ENCODE measurements at places on chromosomes 16 and 17.

GRCh38 chr17:81060416-81060815 is 25.5 kb downstream of the BAIAP2 start:
- no peaks in the 10 kb centered on the region for H3K27me3 ChIP-seq
- H3K4me3 ChIP-seq = no peak overlapping the region
- DNase-seq = no peak

- no peak overlapping the region for H3K4me3 ChIP-seq
- H3K4me1 ChIP-seq = peaks cover 44% of the 10 kb centered on the region
- H3K27ac ChIP-seq = peak overlapping the region; percentile 78
- H3K36me3 ChIP-seq = no peaks in the 10 kb centered on the region
- DNase-seq = peak; percentile 47
Observed at GRCh38 chr16:68760671-68761275, 23.7 kb downstream of the CDH1 start.

DNA sequence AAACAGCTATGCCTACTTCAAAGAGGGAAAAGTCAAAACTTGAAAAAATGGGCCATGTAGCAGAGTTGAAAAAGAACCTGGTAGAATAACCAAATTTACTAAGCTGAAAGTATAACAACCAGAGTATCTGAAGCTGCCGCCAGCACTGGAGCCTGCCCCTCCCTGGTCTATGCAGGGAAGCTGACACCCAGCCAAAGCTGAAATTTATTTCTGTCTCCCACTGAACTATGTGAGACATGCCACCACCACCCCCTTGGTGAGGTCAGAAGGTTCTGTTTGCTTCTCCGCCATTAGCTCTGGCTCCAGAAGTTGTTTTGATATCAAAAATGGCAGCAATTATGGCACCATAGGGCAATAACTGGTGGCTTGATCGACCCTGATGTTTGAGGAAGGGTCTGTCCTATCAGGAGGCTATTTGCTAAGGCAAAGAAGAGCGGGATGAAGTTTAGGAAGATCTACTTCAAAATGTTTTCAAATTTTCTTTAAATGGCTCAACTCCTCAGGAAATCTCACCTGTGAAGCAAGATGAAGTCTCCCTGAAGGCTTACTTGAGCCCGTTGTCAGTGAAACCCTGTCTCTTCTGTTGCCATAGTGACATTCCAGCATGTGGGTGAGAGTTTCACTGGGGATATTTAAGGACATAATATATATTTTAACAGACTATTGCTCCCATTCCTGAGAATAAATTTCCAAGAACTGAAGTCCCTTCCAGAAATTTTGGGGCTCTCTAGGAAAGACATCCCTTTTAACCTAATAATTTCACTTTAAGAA is 122.0 kb downstream of the COPRS start:
- H3K36me3 ChIP-seq = no peaks in the 10 kb centered on the region
- H3K4me3 ChIP-seq = no peak overlapping the region
- DNase-seq = no peak

GRCh38 chr17:48113201-48113676 is 5.7 kb downstream of the SNX11 start:
- H3K4me1 ChIP-seq = peaks cover 56% of the 10 kb centered on the region
- peaks cover 51% of the 10 kb centered on the region for H3K36me3 ChIP-seq
- peak overlapping the region; percentile 95 for H3K27ac ChIP-seq
- H3K27me3 ChIP-seq = no peaks in the 10 kb centered on the region
- H3K4me3 ChIP-seq = peak overlapping the region; percentile 73

DNA sequence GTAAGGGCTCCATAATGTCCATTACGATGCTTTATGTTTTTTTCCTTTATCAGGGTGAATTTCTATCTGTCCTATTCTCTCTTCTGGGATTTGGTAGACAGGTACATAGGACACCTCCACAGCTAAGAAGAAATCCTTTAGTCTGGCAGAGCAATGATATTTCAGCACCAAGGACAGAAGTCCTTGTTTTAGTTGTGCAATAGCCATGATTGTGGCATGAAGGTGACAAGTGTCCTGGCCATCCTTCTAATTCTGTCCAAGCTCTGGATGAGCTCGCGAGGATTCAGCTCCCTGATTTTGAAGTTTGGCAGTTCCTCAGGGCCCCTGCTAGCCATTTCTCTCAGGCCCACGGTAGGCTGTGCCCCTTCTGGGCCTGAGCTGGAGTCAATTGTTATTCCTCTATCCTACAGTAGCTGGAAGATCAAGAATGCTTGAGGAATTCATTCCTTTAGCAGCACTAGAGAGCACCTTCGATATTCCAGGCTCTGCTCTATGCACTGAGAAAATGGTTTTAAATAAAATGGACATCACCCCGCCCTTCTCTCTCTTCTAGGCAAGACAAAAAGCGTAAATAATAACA is 320.8 kb downstream of the XYLT1 start:
- H3K27ac ChIP-seq = no peak overlapping the region
- no peak overlapping the region for H3K4me3 ChIP-seq
- DNase-seq = no peak
- H3K27me3 ChIP-seq = no peaks in the 10 kb centered on the region

- peak overlapping the region; percentile 32 for H3K4me3 ChIP-seq
- no peaks in the 10 kb centered on the region for H3K36me3 ChIP-seq
- no peak for DNase-seq
- H3K4me1 ChIP-seq = peaks cover 30% of the 10 kb centered on the region
- H3K27ac ChIP-seq = peak overlapping the region; percentile 76
Observed at GRCh38 chr17:30208214-30208613, 27.3 kb downstream of the SLC6A4 start.

DNA sequence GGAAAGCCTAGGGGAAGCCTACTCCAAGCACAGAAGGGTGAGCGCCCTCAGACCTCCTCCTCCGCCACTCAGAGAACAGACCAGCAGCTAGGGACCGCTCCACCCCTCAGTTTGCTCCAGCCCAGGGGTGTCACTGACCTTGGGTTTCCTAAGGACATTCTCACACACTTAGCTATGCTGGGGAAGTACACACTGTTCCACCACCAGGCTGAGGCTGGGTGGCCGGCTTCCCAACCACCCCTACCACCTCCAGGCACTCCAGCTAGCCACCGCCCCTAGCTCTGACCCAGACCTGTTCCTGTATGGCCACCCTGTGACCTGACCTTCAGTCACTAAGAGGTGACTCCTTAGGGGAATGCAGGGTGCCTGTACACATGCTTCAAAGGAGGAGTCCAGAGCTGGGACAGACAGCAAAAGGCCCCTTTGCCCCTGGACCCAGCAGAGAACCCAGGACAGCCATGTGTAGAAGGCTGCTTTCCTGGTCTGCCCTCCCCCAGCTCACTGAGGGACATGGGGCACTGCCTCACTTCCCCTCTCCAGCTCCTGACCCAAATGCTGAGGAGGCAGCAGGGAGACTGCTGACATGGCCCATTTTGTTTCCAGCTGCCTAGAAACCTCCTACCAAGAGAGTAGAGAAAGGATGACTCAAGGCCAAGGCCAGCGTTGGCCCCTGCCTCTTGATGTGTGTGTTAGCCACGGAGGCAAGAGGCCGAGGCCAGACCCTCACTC is 6.7 kb downstream of the HSPB9 start:
- H3K4me1 ChIP-seq = peaks cover 41% of the 10 kb centered on the region
- no peak for DNase-seq
- no peaks in the 10 kb centered on the region for H3K27me3 ChIP-seq
- H3K27ac ChIP-seq = peak overlapping the region; percentile 65

DNA sequence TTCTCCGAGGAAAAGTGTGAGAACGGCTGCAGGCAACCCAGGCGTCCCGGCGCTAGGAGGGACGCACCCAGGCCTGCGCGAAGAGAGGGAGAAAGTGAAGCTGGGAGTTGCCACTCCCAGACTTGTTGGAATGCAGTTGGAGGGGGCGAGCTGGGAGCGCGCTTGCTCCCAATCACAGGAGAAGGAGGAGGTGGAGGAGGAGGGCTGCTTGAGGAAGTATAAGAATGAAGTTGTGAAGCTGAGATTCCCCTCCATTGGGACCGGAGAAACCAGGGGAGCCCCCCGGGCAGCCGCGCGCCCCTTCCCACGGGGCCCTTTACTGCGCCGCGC is at the start of gene ERBB2:
Gene ERBB2 (plus strand): TSS at position 247 of the 330 bp plus-strand sequence. CDS start 175 bp downstream, outside the sequence.
- H3K36me3 ChIP-seq = peaks cover 21% of the 10 kb centered on the region
- peaks cover 9% of the 10 kb centered on the region for H3K4me1 ChIP-seq
- H3K27ac ChIP-seq = peak within 1 kb of the TSS; percentile 57
- H3K27me3 ChIP-seq = peaks cover 31% of the 10 kb centered on the region
- H3K4me3 ChIP-seq = peak within 1 kb of the TSS; percentile 72

- H3K4me3 ChIP-seq = peak overlapping the region; percentile 64
- DNase-seq = no peak
Observed at GRCh38 chr17:36197387-36197703, 787 bp upstream of the CCL3L1 start.

- no peaks in the 10 kb centered on the region for H3K27me3 ChIP-seq
- H3K4me1 ChIP-seq = peaks cover 74% of the 10 kb centered on the region
- DNase-seq = no peak
- H3K36me3 ChIP-seq = peaks cover 3% of the 10 kb centered on the region
- H3K27ac ChIP-seq = no peak overlapping the region
Observed at GRCh38 chr17:60390186-60390585, 1.7 kb downstream of the USP32 start.

DNA sequence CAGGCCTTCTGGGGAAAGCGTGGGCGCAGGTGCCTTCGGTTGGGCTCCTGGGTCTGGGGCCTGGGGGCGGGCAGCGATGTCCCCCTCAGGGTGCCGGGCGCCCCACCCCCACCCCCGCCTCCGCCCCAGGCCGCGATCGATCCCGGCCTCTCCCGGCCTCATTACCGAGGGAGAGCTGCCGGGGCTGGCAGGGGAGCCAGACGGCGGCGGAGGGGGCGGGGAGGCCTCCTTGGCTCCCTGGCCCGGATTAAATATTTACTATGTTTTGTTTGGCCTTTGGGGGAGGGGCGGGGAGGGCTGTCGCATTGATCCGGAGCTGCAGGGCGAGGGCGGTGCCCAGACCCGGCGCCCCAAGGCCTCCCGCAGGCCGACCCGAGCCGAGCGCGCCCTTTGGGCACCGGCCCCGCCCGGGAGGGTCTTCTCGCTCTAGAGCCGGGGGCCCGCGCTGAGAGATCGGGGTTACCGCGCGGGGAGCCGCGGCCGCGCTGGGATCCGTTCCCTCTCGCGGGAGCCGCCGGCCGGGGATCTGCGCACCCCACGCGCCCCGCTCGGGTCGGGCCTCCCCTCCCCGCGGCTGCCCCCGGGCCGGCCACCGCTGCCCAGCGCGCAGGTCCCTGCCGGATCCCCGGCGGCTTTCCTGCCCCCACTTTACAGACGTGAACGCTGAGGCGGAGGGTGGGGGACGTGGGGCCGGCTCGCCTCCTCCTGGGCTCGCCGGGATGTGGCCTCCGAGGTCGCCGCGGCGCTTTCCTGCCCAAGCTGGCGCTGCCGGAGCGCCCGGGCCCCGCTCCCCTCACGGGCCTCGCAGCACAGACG is 27.0 kb downstream of the RTN4RL1 start:
- H3K4me1 ChIP-seq = peaks cover 3% of the 10 kb centered on the region
- H3K36me3 ChIP-seq = peaks cover 3% of the 10 kb centered on the region
- DNase-seq = no peak
- peaks cover 37% of the 10 kb centered on the region for H3K27me3 ChIP-seq
- H3K4me3 ChIP-seq = no peak overlapping the region

- peak; percentile 32 for DNase-seq
- H3K27ac ChIP-seq = peak overlapping the region; percentile 14
- H3K27me3 ChIP-seq = peaks cover under 1% of the 10 kb centered on the region
- H3K4me3 ChIP-seq = peak overlapping the region; percentile 23
- peaks cover 25% of the 10 kb centered on the region for H3K4me1 ChIP-seq
- H3K36me3 ChIP-seq = no peaks in the 10 kb centered on the region
Observed at GRCh38 chr16:58425756-58426494, 33.7 kb downstream of the GINS3 start.

DNA sequence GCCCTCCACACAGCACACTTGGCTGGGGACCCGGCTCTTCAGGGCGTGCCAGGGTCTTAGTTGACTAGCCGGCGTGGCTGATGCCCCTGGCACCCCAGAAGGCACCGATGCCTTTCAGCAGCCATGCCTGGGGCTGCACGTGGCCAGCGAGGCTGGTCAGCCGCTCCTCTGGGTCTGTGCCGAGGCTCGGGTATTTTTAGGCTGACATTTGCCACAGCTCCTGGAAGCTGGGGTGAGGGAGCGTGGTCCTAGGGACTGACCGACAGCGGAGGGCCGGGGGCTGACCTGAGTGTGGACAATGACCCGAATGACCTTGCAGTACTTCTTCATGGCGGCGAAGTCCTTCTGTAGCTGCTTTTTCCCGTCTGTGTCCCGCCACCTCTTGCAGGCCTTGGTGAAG is 3.9 kb downstream of the RPL3L start:
- H3K27ac ChIP-seq = no peak overlapping the region
- no peak overlapping the region for H3K4me3 ChIP-seq
- no peak for DNase-seq
- H3K4me1 ChIP-seq = no peaks in the 10 kb centered on the region
- H3K27me3 ChIP-seq = peaks cover 4% of the 10 kb centered on the region
- H3K36me3 ChIP-seq = no peaks in the 10 kb centered on the region

All from stimulated activated naive B cell treated with anti-CD40 and anti-IgM and Interleukin-4, amounts not matched to agents 10 μg/mL and 1 μg/mL and 100 μg/mL, for 72 hours (primary cell).